Stimulated activated CD4-positive, alpha-beta T cell treated with anti-CD3 and anti-CD28 coated beads, Interleukin-2, amount 100 ng/mL, for 24 hours (primary cell): ENCODE measurements at places on chromosomes 3 and 15.
A peak's percentile ranks its signal among the peaks of the same experiment; 100 is the strongest.

DNA sequence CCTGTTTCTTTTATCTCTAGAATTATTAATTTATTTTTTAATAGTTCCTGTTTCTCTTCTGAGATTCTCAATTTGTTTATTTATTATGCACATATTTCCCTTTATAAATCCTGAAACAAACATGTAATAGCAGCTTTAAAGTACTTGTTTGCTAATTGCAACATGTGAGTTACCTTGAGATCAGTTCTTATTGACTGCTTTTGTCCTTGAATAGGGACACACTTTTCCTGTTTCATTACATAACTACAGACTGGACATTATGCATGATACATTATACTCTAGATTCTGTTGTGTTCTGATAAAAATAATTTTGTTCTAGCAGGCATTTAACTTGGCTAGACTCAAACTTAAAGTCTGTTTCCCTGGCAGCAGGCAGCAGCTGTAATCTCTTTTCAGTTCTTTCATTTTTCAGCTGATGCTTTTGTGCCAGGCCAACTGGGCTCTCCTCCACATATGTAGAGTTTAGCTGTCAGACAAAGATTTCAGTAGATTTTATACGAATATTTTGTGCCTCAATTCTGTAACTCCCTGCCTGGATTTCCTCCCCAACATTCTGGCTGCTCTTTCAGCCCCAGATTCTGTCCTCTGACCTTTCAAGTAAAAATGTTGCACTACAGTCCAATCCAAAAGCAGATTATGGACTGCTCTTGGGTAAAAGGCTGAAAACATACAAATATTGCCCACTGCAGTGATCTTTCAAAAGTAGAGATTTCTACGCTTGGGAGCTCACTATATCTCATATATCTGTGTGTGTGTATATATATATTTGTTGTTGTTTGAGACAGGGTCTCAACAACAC, 41.9 kb downstream of the PCOLCE2 start:
- DNase-seq, result no peak

GRCh38 chr15:70491201-70491621, 272.1 kb downstream of the UACA start:
- DNase-seq, result no peak

DNA sequence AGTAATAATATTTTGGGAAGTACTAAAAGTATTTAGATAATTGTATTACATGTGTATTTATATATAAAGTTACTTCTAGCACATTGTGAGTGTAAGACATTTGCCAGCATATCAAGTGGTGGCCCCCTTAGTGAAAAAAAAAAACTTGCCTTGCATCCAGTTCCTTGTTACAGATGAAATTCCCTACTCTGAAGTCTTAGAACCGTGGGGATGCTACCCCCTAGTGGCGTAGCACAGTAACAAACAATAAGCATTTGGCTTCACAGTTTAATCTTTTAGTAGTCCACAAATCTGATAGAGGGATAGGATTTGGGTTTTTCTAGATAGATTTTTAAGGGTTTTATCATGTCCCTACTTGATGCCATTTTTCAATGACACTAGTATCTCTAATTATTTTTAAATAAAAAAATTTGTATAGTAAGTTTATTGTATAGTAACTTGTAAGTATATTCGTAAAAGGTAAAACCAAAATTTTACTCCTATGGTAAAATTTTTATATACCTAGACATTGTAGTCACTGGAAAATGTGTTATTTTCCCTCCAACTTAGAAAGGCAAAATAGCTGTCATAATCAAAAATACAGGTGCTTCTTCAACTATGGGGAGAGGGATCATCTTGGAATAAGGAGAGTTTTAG, 14.3 kb downstream of the SMC4 start:
- DNase-seq, result peak; percentile 72

- DNase-seq, result no peak
Observed at GRCh38 chr15:81302701-81303109, 21.2 kb downstream of the STARD5 start.

DNA sequence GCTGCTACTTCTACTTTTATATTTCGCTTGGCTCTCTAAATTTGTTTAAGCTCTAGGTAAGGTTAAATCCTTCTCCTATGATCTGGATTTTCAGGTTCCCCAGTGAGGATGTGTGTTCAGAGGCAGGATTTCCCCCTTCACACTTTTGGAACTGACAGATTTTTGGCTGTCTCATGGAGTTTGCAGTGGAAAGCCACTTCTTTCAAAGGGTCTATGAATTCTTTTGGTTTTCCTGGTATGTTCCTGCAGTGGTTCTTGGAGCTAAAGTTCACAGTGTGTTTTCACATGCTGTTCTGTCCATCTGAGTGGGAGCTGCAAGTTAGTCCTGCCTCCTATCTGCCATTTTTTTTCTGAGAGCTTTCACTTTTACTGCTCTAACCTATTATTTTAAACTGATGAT, 21.6 kb upstream of the TIGIT start:
- DNase-seq, result no peak

- DNase-seq, result no peak
Observed at GRCh38 chr3:81871358-81872155, 110.1 kb upstream of the GBE1 start.

DNA sequence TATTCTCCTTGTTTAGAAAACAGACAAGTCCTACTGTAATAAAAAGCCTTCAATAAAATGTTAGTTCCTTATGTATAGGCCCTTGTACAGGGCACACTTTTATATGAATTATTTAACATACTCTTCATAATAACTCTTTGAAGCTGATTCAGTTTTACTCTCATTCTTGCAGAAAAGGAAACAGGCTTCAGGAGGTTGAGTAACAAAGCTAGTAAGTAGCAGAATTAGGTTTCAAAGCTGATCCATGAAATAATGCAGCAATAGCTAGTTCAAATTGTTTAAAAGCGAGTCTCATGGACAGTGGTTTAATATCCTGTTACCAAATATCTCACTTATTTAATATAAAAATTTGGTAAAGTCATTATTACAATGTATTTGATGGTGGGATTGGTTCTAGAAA, 25.0 kb downstream of the TCF12 start:
- DNase-seq, result no peak

GRCh38 chr3:114380233-114380651, 86.4 kb downstream of the TIGIT start:
- no peak for DNase-seq

GRCh38 chr3:26614006-26614685, 8.4 kb upstream of the LRRC3B start:
- DNase-seq, result no peak

DNA sequence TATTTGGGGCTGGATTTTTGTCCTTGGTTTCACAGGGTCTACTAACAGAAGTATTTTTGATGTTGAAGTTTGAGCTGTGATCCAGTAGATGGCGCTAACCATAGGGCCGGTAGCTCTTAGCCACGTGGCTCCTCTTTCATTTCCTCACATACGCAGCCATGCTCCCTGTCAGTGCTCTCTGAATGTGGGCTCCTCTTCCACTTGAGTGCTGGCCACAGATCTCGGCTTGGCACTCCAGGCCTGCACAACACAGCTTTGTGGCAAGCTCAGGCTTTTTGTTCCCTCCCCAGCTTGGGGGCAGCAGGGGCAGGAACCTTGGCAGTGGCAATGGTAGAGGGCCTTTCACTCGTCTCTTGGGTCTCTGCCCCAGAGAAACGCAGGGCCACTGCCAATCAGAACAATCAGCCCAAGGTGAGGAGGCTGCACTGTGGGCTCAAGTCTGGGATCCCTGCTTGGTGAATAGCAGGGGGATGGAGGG, 18.6 kb upstream of the DNAAF4 start:
- peak; percentile 14 for DNase-seq

DNA sequence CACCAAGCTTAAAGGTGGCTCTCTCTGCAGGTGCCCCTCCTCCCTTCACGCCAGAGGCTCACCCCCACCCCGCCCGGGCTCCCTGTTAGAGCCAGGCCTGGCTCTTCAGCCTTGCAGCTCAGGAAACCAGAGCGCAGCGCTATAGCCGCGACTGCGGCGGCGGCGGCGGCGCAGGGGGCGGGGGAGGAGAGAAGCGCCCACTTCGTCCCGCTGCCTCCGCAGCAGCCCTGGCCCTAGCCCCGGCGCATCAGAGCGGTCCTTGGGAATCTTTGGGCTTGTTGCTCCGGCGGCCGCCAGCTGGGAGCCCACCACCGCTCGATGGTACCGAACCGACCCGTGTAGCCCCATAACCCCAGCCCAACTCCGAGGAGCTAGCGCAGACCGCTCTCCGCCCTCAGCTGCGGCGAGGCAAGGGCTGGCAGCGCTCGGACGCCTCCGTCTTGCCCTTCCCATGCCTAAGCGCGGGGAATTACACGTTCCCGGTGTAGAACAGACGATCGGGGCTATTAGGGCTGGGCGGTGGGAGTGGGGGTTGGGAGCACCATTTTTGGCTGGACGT, 1.2 kb downstream of the RASGRF1 start:
- no peak for DNase-seq
